A172 (cell line): ENCODE measurements at places on chromosomes 2 and 18.

GRCh38 chr2:240205348-240205747 is 64.9 kb upstream of the OTOS start:
- peak; percentile 94 for DNase-seq

- no peak for DNase-seq
Measured at GRCh38 chr2:113112441-113112840, 15.0 kb upstream of the IL1RN start.

DNA sequence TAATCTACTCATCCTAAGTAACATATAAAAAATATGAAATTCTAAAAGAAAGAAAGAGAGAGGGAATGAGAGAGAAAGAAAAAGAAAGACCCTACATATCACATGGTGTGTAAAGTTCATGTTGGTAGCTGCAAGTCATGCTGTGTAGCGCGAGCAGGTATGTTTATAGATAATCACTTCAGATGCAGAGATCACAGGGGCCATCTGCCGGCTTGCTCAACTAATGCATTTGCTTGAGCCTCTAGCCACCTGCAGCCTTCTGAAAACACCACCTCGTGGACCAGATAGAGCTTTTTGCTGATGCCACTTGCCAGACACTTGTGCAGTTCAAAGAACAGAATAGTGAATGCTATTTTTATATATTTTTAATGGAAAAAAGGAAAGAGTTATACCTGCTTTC is 37.6 kb downstream of the CDH7 start:
- peak; percentile 37 for DNase-seq

DNA sequence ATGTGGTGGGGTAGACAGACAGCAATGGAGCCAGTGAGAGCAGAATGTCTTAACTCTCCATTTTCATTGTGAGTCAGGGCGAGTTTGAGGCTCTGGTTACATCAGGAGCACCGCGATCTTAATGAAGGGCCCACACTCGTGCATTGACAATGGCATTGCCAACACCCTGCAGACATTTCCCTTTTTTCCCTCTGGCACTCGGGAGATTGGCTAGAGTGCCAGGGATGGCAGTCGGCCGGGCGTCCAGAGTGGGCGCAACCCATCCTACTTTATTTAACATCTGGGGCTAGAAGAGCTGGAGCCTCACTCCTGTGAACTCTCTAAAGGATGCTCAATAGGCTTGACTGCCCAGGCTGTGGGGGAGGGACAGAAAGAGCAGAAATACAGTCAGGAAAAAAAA is 9.7 kb downstream of the PROKR1 start:
- no peak for DNase-seq

DNA sequence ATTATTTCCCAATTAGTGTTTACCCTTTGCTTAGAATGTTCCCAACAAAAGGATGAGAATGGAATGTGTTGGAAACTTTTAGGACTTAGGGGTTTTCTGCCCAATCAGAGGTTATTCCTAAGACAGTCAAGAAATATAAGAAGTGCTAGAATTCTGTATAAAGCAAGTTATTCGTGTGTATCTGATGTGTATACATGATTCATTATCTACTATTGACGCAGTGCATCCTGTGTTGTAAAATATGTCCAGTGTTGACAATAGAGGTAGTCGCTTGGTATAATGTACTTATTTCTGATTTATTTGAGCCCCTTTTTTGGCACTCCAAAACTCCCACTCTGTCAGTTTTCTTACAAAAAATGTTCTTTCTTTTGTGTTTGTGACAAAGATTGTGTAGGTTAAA is 881 bp downstream of the PIKFYVE start:
- no peak for DNase-seq

DNA sequence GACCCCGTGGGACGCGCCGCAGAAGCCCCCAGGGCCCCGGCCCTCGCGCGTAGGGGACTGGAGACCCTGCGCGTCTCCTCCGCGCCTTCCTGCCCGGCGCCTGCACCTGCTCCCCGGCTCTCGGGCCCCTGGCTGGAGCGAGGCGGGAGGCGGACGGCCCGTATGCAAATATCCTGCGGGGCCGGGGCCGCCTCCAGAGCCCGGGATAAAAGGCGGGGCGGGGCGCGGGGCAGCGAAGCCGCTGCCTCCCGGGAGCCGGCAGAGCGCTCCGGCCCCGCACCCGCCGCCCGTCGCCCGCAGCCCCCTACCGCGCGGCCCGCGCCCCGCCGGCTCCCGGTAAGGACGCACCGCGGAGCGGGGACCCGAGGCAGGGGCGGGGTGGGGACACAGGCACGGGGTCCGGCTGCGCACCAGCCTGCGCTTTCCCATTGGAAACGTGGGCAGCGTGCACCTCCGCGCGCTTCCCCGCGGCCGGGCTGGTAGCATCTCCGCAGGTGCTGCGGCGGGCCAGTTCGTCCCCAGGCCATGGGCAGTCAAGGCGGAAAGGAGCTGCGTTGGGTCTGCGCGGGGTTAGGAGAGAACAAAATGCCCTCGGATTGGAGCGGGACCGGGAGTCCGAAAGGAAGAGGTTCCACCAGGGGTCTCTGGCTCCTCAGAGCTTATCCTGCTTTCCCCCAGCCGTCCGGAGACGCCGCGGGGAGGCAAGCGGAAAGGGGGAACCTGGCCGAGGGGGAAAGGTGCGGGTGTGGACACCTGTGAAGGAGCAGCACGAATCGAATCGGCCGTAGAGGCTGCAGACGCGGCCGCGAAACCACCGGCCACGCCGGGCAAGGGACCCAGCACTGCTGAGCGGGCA is at the start of gene ATP6V1C2:
TSS of gene ATP6V1C2 (plus strand) at position 235 of the 856 bp plus-strand sequence. CDS start 1,220 bp downstream, outside the sequence.
- DNase-seq: no peak

GRCh38 chr2:229521576-229521975 is 192.8 kb downstream of the DNER start:
- DNase-seq: no peak

DNA sequence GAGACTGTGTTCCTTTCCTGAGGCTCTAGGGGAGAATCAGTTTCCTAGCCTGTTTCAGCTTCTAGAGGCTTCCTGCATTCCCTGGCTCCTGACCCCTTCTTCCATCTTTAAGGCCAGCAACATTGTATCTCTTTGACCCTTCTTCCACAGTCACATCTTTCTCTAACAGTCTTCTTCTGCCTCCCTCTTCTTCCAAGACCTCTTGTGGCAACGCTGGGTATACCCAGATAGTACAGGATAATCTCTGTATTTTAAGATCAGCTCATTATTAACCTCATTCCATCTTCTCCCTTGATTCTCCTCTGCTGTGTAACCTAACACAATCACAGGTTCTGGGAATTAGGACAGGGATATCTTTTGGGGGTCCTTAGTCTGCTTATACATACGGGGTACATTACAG is 8.9 kb upstream of the MYL12A start:
- no peak for DNase-seq

GRCh38 chr2:64876137-64876647 is 113.0 kb upstream of the SLC1A4 start:
- peak; percentile 96 for DNase-seq

GRCh38 chr18:51100385-51101120 is 70.5 kb downstream of the SMAD4 start:
- DNase-seq: no peak

- no peak for DNase-seq
Measured at GRCh38 chr2:56531668-56532420, 348.1 kb downstream of the CCDC85A start.
